ENCODE measurements at places on chromosomes 13 and 19.

GRCh38 chr13:42602906-42603305, 29.0 kb downstream of the TNFSF11 start:
- DNase-seq = no peak

DNA sequence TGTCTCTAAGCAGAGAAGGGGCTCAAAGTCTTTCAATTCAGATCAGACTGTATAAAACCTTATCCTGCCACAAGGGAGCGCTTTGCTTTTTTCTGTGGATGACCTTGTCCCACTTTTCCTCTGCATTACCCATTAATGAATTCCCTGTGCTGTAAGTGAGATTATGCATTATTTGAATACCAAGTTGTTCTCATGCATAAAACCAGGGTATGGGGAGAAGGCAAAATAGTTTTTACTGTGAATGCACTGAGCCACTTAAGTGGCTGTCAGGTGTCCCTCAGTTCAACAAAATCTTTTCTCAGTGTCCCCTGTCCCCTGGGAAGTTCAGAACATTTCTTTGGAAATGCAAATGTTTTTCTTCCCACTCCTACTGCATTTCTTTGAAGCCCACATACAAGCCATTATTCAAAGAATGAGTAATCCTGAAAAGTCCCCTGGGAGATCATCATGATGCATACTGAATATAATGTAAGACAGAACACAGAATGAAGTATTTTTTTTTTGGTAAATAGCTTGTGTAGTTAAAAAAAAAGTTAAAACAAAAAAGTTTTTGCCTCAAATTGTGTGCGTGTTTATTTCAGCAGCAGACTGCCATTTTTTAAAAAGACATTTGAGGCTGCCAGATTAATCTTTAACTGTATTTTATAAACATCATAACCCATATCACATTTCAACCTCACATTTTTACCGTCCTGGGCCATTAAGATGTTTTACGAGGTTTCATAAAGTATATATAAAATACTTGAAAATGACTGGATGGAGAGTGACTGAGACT, 506.7 kb upstream of the PCDH9 start:
- peak; percentile 72 for DNase-seq

GRCh38 chr13:113047587-113047986, 58.0 kb upstream of the F7 start:
- no peak for DNase-seq

GRCh38 chr19:2536461-2536860, 60.5 kb downstream of the GADD45B start:
- no peak for DNase-seq

- DNase-seq = no peak
Measured at GRCh38 chr19:5917431-5918107, 3.5 kb downstream of the CAPS start.

GRCh38 chr19:42348211-42348610, 22.8 kb downstream of the MEGF8 start:
- DNase-seq = no peak

- no peak for DNase-seq
Measured at GRCh38 chr19:8573316-8573715, 3.9 kb downstream of the MYO1F start.

GRCh38 chr13:71252184-71252704, 614.8 kb downstream of the DACH1 start:
- no peak for DNase-seq

DNA sequence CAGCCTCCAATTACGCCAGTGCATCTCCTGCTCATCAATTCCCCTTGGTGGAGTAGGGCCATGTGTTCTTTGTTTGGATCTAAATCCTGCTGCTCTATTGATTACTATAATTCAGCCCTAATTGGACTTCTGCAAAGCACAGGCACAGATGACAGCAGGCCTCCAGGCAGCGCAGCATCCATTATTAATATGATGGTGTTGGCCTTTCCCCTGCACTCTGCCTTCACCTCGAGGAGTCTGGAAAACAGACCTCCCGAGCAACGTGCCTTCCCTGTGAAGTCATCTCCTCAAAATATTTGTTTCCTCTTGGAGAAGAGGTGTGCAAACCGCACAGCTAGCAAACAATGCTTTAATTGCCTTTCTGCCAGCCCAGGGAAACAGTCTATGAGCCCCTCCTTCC, 92.5 kb downstream of the UQCRFS1 start:
- no peak for DNase-seq

GRCh38 chr13:109744512-109745051, 41.8 kb downstream of the IRS2 start:
- DNase-seq = no peak

DNA sequence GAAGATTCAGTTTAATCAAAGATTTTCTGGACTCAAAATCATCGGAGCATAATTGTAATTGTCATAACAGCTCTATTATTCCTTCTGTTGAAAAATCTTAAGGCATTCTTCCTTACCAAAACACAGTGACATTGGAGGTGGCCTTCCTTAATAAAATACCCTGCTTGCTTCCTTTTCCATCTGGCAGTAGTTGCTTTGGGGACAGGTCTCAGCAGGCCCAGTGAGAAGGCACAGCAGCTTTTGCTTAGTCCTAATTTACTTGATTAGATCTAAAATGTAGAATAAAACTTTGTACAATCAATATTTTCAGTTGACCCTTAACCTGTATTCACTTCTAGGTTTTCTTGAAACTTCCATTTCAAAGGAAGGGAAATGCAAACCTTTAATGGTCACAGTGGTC, 471.6 kb downstream of the PCDH20 start:
- no peak for DNase-seq

DNA sequence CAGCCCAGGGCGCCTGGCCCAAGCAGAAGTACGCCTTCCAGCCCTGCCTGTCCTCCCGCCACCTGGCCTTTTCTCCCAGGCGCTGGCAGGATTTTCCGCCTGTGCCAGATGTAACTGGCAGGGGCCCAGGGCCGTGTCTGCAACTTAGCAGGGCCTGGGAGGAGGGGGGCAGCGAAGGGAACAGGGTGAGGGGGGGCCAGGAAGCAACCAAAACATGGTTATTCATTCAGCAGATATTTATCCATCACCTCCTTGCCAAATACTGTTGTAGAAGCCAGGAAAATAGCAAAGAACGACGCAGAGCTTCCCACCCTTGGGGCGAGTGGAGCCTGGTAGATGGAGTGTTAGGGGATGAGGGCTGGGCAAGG, 5.6 kb downstream of the TLE6 start:
- no peak for DNase-seq

All from iPS DF 6.9 (cell line).